Amniotic stem cell (primary cell): ENCODE measurements at places on chromosomes 4 and X.
A peak's percentile ranks its signal among the peaks of the same experiment; 100 is the strongest.

GRCh38 chr4:110202024-110202423, 3.6 kb upstream of the ELOVL6 start:
- DNase-seq, result no peak

DNA sequence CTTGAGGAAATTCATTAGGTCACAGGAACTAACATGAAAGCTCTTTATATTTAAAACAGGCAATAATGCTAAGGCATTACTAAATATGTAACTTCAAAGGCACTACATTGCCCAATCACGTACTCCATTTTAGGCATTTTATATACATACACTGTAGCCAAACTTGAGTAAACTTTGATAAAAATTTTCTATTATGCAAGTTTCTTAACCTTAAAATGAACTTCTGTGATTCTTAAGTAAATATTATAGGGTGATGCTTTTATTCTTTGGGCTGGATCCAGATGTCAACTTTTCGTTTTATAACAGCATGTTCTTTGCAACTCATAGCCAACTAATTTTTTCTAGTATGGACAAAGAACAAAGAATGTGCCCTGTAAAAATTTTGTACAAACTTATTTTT, 28.3 kb upstream of the MAP9 start:
- no peak for DNase-seq

DNA sequence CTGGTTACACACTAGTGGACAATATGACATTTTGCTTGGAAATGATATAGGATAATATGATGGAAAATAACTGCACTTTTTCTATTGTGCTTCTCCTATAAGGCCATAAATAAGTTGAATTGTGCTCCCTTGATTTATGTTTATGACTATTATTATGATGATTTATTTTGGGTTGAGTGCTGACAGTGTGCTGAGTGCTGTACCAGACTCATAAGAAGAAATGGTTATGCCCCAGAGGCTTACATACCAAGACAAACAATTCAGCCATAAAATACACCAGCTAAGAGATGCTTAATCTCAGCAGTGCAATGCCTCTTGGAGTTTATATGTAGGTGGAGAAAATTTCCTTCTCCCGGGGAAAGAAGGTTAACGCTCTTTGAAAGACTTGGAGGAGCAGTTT, 199.8 kb upstream of the NOCT start:
- DNase-seq, result no peak

DNA sequence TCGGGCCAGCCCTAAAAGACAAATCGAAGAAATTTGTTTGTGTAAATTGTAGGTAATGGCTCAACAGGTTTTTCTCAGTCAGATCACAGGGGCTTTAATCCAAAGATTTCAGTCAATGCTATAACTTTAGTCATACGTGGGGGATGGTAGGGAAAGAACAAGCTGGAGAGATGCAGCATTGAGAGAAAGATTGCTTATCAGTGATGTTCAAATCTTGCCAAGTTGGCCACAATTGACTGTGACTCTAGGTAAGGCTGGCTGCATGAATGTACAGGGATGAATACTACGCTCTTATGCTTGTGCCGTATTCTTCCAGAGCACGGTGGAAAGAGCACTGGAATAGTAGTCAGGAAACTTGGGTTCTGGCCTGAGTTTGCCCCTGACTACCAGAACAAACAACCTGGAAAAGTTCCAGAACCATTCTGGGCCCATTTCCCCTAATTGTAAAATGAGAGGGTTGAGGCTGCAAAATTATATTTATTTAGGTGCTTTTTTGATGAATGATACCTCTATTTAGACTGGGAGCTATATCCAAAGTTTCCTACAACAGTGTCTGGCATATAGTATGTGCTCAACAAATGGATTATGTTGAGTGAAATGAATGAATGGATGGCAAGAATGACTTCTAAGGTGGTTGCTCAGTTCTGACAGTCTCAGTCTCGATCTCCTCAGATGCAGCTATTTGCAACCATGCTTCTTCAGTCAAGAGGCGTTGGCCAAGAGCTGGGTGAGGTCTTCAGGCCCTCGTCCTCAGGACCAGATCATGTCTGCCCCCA, 44.4 kb downstream of the TSC22D3 start:
- DNase-seq, result no peak

GRCh38 chr4:7988437-7988836, 48.8 kb upstream of the AFAP1 start:
- DNase-seq, result peak; percentile 7

DNA sequence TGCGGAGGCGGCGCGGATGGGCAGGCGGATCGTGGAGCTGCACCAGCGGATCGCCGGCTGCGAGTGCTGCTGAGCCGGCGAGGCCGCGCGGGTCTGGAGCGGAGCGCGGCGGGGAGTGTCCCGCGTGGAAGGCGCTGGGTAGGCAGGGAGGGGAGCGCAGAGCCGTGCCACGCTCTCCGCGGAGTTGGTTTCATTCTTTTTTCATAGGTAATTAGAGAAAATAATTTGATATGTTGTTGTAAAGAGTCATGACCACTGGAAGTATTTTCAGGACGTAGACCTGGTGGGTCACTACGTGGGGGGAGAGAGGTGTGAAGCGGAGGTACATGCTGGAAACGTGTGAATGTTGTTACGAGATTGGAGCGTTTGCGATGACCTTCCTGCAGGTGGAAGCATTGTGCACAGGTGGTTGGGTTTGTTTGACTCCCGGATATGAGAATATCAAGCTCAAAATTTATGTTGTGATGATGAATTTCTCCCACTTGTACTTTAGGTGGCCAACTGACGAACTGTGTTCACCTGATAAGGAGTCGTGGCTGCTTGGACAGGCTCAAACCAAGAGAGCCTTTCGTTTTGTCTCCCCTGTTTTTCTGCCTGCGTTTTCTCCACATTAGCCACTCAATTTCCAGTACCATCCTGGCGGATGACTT, 19.1 kb upstream of the S100P start:
- no peak for DNase-seq

DNA sequence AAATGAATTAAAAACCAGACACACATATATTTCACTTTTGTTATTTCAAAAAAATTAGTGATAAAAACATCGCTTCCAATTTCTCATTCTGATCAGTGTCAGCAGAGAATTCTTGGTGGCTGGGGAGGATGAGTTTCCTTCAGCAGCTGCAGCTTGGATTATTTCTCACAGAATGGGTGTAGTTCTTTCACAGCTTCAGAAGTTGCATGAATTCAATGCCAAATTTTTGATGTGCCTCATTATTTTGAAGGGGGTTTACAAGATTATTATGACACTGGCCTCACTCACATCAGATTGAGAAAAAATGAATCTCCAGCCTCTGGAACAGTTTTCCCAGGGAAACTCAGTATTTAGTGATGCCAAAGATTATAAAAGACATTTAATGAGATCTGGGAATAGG, 184.9 kb upstream of the WDFY3 start:
- no peak for DNase-seq
